ENCODE measurements at places on chromosomes 12 and 14.

GRCh38 chr14:23537351-23538049 lies 14.1 kb downstream of the ZFHX2 start:
- no peak for DNase-seq

- no peak for DNase-seq
These were observed 17.8 kb downstream of the POMT2 start for GRCh38 chr14:77302926-77303325.

DNA sequence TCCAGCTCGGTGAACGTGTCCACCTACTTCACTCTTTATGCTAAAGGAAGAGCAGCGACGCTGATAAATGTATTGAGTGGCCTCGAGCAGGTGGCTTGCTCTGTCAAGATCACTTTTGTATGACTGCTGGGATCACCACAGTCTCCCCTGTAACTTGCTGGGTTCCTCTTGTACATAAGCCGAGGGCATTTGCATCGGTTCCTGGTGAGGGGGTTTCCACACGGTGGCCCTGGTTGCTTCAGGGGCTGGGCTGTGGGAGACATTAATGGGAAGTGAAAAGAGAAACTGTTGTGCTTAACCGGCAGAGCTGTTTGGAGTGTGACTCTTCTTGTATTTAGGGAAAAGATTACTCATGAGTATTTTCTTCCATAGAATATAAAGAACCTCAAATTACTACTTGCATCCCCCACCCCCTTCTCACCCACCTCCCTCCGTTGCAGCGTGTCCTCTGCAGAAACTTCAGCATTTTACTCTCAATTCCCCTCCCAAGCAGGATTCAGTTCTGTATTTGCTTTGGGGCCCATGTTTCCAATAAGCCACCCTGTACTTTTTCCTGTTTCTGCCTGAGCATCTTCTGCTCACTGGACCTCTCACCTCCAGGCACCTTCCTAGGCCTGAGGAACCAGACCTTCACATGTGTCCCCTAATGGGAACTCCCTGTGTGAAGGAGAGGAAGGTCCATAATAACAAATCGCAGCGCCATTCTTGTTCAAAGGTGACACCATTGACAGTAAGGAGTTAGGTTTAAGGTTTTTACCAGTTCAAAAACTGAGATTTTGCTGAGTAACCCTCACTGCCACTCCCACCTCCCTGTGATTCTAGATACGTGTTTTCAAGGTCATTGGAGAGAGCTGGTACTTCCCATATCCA lies 187.0 kb downstream of the ETV6 start:
- DNase-seq, result peak; percentile 83

DNA sequence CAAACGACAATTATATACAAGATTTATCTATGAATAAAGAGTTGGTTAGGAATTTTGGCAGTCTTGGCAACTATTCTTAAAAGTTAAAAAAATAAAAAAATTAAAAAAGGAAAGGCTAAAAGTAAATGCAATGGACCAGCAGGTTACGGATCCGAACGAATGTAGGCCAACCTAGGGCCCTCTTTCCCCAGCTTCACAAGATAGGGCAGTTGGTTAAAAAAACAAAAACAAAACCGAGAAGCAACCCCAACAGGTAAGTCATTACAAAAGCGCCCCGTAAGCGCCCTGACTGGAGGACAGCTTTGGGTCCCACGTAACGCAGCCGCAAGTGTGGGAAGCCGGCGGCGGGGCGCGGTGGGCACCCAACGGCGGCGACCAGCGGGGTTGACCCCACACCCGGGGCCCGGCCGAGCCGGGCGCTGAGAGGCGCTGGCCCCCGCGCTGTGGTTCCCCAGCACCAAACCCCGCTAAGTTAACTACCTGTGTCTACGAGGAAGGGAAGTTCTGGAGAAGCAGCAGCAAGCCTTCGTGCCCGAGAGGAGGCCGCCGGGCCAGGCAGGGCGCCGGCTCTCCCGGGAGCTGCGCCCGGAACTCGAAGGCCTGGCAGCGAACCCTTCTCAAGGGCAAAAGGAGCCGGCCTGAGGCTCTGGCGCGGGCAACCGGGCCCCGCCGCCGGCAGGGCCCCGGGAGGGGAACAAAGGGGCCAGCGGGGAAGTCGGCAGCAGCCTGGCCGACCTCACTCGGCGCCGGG lies 882 bp downstream of the HECTD1 start:
- DNase-seq, result peak; percentile 45

- no peak for DNase-seq
These were observed 739.2 kb downstream of the VRK1 start for GRCh38 chr14:97536421-97536820.

DNA sequence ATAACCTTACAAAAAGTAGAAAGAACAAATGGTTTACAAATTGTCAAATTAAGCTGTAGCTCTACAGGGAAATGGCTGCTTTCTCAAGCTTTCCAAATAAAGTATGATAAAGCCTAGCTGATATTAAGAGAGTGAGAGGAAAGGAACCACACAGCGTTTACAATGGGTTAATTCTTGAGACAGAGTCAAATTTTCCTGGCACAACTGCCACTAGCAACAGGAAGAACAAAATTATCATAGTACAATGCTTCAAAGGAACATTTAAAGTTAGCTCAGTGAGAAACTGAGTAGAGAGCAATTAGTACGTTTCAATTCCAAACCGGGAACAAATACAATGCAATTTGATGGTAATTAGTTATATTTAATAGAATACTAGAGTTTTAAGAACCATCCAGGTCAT lies 116.0 kb downstream of the PPP1R12A start:
- DNase-seq, result no peak

DNA sequence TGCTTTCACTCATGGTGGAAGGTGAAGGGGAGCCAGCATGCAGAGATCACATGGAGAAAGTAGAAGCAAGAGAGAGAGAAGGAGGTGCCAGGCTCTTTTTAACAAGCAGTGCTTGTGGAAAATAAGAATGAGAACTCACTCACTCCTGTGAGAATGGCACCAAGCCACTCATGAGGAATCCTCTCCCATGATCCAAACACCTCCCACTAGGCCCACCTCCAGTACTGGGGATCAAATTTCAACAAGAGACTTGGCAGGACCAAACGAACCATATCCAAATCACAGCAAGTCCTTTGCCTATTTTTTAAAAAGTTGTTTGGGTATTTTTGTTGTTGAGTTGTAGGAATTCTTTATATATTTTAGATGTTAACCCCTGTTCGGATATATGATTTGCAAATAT lies 245.9 kb upstream of the ARID2 start:
- no peak for DNase-seq

DNA sequence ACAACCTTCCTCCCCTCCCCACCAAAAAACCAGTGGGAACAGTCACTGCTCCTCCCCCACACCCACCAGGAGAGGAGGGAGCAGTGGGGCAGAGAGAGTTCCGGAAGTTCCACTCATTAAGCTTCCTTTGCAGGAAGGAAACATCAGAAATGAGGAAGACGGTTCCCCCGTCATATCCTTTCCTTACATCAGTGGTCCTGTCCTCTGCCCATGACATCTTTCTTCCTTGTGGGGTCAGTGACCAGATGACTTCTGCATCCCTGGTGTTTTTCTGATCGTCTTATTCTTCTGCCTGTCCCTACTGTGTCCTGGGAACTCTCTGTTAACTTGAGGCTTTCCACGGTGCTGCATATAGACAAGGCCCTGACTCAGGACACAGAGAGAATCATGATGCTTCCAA lies 40.8 kb upstream of the SPTLC2 start:
- peak; percentile 32 for DNase-seq

- no peak for DNase-seq
These were observed 48.6 kb upstream of the PPP1R12A start for GRCh38 chr12:79983492-79983891.

DNA sequence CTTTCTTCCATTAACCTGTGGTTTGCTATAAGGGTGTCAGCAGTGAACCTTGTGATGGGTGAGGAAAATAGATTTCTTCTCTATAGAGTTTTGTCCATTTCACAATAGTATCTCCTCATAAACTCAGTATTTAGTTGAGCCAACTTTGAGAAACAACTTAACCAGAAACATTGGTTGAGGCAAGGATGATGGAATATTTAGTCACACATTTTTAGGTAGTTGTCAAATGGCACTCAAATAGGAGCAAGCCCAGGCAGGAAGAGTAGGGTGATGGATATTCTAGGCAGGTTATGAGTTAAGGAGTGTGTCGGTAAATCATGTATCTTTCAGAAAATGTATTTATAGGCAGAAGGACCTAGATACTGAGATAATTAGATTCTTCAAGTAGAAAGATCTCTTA lies 1267.6 kb downstream of the SLC16A7 start:
- no peak for DNase-seq

GRCh38 chr12:28027328-28027727 lies 54.8 kb upstream of the PTHLH start:
- no peak for DNase-seq

GRCh38 chr14:52987514-52987913 lies 36.7 kb upstream of the FERMT2 start:
- no peak for DNase-seq

GRCh38 chr14:64502456-64502855 lies 1.2 kb downstream of the ZBTB25 start:
- DNase-seq, result peak; percentile 30

DNA sequence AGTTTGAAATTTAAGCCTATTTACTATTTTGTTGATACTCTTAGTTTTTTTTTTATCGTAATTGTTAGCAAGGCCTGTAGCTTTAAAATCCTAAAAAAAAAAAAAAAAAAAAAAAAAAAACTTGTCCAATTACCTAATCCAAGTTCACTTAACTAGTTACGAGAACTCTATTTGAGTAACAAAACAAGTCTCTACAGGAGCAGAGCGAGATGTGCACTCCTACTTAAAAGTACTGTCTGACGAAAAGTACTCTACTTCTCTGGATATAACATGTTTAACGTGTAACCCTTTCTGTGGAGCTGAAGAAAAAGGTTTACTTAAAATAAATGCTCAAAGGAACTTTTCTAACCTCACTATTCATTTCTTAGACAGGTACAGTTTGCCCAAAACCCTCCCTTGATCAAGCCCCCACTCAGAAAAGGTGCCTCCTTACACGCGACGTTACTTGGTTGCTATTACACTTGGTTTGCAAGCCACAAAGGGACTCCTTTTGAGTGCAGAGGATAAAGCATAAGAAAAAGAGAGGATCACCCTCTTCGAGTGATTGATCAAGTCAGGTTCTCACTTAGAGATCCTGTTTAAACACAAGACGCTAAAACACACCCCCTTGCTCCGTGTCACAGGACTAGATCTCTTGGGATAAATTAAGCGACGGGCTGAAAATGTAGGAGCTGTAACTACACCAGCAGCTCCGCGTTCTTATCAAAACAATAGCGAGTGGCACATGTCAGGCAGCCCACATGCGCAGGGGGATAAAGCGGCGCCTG lies 2.2 kb downstream of the BAZ1A start:
- no peak for DNase-seq

DNA sequence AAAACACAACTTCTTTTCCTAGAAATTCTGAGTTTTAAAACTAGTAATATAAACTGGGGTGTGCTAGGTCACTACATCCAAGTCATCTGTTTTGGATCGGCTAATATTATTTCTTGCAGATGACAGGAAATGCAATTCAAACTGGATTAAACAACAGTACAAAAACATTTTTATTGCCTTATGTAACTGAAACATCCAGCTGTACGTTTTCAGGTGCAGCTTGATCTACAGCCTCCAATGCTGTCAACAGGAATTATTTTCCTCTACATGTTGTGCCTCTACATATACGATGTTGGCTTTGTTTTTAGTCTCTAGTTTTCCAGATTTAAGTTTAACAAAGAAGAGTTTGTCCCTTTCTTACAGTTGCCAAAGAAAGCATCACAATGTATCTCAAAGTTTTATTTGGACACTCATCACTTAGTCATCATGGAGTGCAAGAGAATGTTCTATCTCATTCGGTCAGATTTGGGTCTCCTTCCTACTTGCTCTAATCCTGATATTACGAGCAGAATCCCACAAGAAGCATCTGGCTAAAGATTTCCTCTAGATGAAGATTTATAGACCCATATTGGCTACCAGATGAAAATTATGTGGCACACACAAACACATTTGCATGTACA lies 326.7 kb downstream of the SLC6A15 start:
- no peak for DNase-seq

GRCh38 chr14:100332071-100332639 lies 9.0 kb downstream of the SLC25A47 start:
- no peak for DNase-seq
